ENCODE measurements at places on chromosomes 4 and X.

- DNase-seq: no peak
Measured at GRCh38 chr4:45229206-45229605, 502.9 kb upstream of the GNPDA2 start.

DNA sequence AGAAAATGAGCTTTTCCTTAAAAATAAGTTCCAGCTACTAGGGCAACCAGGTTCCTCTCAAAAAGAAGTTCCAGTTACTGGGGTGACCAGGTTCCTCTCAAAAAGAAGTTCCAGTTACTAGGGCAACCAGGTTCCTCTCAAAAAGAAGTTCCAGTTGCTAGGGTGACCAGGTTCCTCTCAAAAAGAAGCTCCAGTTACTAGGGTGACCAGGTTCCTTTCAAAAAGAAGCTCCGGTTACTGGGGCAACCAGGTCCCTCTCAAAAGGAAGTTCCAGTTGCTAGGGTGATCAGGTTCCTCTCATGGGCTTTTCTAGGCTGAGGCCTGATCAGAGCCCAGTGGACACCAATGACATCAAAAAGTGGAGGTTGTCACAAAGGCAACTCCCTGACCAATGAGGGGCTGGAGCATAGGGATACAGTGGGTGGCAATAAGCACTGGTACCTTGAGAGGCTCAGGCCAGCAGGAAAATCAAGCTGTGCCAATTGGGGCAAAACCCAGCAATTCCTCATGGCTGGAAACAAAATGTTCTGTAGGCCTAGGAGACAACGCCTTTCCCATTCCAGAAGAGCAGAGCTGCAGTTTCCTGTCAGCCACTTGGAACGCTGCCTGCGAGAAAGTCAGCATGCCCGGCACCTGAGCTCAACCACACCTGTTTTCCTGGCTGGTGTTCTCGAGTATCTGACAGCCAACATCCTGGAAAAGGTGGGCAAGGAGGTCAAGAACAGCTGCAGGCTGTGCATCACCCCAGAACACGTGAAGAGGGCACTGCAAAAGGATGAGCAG is 12.3 kb upstream of the SYTL5 start:
- no peak for DNase-seq

DNA sequence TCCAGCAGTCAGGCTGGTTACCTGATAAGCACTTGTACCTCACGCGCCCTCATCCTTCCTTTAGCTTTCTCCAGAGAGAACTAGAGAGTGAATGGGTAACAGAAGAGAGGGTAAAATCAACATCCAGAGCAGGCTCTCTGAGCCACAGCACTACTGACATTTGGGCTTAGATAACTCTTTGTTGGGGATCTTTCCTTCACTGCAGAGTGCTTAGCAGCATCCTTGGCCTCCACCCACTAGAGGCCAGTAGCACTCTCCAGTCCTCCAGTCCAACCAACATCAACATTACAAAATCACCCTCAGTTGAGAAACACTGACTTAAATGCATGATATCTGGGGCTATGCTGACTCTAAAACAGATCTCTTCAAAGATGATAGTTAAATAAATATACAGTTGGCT is 220.7 kb downstream of the TACR3 start:
- no peak for DNase-seq

GRCh38 chr4:127777487-127777886 is 4.6 kb upstream of the HSPA4L start:
- DNase-seq: no peak

DNA sequence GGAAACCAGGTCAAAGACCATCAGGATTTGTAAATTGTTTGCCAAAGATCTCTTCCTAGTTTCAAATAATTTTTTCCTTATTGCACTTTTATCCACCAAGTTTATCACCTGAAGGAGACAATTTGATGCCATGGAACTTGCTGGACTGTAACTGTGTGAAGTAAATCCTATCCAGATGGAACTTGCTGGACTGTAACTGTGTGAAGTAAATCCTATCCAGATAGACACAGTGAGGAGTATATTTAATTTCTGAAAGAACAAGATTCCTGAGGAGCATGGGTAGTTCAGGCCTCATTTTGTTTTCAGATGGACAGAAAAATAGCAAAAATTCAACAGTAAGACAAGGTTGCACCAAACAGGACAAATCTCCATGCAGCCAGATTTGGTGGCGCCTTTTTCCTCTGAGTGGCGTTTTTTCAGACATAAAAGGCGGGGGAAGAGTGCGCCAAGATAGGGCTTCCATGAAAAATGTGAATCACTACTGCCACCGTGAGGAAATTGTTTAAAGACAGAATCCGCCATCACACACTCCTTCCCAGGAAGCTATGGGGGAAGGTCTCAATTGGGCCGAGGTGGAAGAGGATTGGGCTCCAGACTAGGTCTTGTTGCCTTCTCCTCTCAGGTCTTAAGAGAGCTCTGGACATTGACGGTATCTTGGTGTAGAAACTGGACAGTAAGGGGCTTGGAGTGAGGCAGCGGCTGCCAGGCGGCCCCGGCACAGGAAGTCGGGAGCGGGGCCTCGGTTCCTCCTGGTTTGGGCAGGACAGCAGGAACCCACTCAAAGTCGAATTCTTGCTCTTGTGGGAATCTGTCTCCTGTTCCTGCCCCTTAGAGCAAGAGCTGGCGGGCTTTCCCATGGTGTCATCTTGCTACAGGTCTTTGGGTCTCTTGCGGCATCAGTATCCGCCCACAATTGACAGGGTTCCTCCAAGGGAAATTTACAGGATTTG is 234.7 kb downstream of the OR13H1 start:
- no peak for DNase-seq

GRCh38 chr4:183337833-183338232 is 15.6 kb upstream of the CLDN24 start:
- DNase-seq: no peak

- DNase-seq: no peak
Measured at GRCh38 chr4:132123870-132124623, 1025.0 kb upstream of the PCDH10 start.

- no peak for DNase-seq
Measured at GRCh38 chr4:104470770-104471169, 23.9 kb downstream of the CXXC4 start.

DNA sequence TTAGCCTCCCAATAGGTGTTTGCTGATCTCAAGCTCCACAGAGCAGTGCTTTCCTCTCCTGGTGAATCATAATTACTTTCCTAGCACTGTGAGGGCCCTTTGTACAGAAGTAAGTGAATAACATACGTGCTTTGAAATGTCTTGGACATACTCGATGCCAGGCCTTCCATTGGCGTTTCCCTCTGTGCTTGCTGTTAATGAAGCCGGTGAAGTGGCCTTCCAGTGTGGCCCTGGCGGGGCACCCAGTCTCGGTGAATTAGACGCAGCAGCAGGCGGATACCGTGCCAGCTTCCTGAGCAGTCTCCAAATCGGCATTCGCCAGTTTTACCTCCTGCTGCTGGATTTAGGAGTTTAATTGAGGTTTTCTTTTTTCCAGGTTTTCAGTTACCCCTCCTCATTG is 132.3 kb downstream of the HMX1 start:
- DNase-seq: no peak

GRCh38 chrX:68652326-68653170 is 5.1 kb downstream of the STARD8 start:
- no peak for DNase-seq

Data from stimulated activated CD8-positive, alpha-beta memory T cell treated with anti-CD3 and anti-CD28 coated beads, Interleukin-4, amount 100 ng/mL, for 1 hour (primary cell).